ENCODE measurements at places on chromosomes 12 and 14.

- DNase-seq, result no peak
- H3K27ac ChIP-seq, result peak overlapping the region; percentile 89
- H3K4me3 ChIP-seq, result no peak overlapping the region
- no peaks in the 10 kb centered on the region for H3K27me3 ChIP-seq
Observed at GRCh38 chr14:100424504-100425428, 101.6 kb downstream of the SLC25A47 start.

DNA sequence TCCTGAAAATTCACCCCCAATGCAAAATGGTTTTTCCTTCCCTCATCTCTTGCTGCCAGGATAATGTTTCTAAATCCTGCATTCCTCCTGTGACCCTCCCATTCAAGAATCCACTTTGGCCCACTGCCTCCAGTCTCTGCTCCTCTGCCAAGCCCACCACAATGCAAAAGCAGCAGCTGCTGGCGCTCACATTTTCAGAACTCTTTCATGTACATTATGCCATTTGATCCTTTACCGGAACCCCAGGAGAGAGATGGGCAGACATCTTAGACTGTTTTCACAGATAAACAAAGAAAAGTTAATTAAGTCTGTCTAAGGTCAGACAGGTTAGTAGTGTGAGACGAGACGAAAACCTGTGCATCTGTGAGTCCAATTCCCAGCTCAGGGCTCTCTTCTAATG lies 12.9 kb downstream of the LRIG3 start:
- DNase-seq, result no peak
- no peak overlapping the region for H3K27ac ChIP-seq
- no peak overlapping the region for H3K4me3 ChIP-seq
- H3K36me3 ChIP-seq, result no peaks in the 10 kb centered on the region
- no peaks in the 10 kb centered on the region for H3K4me1 ChIP-seq

GRCh38 chr12:78167510-78167909 lies 336.8 kb downstream of the NAV3 start:
- no peak overlapping the region for H3K4me3 ChIP-seq
- no peaks in the 10 kb centered on the region for H3K36me3 ChIP-seq
- no peaks in the 10 kb centered on the region for H3K27me3 ChIP-seq
- H3K4me1 ChIP-seq, result no peaks in the 10 kb centered on the region
- DNase-seq, result no peak

DNA sequence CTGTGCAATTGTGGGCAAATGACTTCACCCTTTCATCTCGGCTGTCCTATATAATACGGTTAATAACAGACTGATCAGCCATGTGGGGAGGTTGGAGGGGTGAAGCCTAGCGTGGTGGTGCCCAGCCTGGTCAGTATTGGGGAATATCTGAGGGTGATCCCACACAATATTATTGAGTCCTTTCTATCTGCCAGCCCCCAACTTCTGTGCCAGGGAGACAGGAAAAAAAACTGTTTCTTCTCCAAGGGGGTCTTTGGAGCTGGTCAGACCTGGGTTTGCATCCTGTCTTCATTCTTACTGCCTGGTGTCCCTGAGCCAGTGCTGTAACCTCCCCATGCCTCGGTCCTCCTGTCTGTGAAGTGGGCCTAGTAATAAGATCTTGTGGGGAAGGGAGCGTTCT lies 6.5 kb downstream of the CYP46A1 start:
- H3K27ac ChIP-seq, result no peak overlapping the region
- no peaks in the 10 kb centered on the region for H3K36me3 ChIP-seq
- H3K27me3 ChIP-seq, result peaks cover 54% of the 10 kb centered on the region
- H3K4me3 ChIP-seq, result no peak overlapping the region
- peaks cover 7% of the 10 kb centered on the region for H3K4me1 ChIP-seq

- no peak overlapping the region for H3K27ac ChIP-seq
- no peak overlapping the region for H3K4me3 ChIP-seq
- peaks cover 9% of the 10 kb centered on the region for H3K27me3 ChIP-seq
- H3K36me3 ChIP-seq, result no peaks in the 10 kb centered on the region
- no peaks in the 10 kb centered on the region for H3K4me1 ChIP-seq
- no peak for DNase-seq
Observed at GRCh38 chr14:97851428-97851995, 1054.3 kb downstream of the VRK1 start.

GRCh38 chr14:67918838-67919237 lies 99.3 kb downstream of the RAD51B start:
- no peak overlapping the region for H3K4me3 ChIP-seq
- DNase-seq, result no peak
- H3K4me1 ChIP-seq, result no peaks in the 10 kb centered on the region

GRCh38 chr12:105233041-105233905 lies 2.7 kb downstream of the APPL2 start:
- peak overlapping the region; percentile 59 for H3K27ac ChIP-seq
- peaks cover 22% of the 10 kb centered on the region for H3K36me3 ChIP-seq
- DNase-seq, result no peak
- H3K4me3 ChIP-seq, result peak overlapping the region; percentile 86

All from effector memory CD8-positive, alpha-beta T cell (primary cell).